NCI-H1092 (cell line): ENCODE measurements at places on chromosomes 5 and 9.

DNA sequence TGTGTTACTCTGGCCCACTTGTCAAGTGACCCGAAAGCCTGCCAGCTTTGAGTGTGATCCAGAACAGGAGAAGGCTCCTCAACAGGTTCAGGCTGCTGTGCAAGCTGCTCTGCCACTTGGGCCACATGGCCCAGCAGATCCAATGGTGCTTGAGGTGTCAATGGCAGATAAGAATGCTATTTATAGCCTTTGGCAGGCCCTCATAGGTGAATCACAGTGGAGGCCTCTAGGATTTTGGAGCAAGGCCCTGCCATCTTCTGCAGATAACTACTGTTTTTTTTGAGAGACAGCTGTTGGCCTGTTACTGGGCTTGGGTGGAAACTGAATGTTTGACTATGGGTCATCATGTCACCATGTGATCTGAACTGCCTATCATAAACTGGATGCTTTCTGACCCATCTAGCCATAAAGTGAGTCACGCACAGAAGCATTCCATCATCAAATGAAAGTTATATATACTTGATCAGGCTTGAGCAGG is 180.8 kb downstream of the CARTPT start:
- no peak for DNase-seq

GRCh38 chr5:149141957-149142851 is 911 bp downstream of the ABLIM3 start:
- DNase-seq = no peak

GRCh38 chr5:174559141-174559540 is 165.2 kb upstream of the MSX2 start:
- DNase-seq = no peak

GRCh38 chr5:149886692-149887470 is 57.7 kb downstream of the PDE6A start:
- no peak for DNase-seq

DNA sequence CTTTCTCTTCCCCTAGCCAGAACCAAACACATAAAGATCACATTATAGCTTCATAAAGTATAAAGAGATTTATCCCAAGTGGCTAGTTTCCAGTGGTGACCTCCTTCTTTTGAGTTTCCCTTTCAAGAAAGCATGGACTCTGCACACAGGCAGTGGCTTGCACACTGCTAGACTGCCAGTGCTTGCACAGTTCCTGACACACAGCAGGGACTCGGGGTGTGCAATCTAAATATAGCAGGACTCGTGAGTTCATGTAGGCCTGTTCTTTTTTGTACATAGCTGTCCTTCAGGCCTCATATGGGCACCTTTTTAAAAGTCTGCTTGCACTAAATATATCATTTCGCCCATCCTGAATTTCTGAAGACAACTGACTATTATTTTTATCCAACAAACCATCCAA is 308.6 kb downstream of the FBXL7 start:
- DNase-seq = no peak

DNA sequence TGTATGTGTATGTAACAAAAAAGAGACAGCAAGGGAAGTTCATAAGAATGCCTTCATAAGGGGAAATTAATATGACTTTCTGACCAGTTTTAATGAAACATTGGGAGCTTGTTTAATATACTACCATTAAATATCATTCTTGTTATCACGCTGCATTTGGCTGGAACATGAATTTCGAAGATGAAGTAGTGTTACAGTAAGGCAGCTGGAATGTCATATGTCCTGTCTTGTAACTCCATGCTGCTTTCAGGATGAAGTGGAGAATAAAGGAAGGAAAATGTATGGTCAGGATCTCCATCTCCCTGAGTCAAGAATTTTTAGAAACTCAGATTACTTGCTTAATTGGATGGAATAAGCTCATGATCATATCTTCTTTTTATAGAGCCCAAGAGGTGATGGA is 61.5 kb upstream of the DMAC1 start:
- DNase-seq = no peak

GRCh38 chr5:150261231-150261630 is 28.3 kb downstream of the CAMK2A start:
- no peak for DNase-seq

- DNase-seq = no peak
These were observed 708 bp upstream of the CSNK1G3 start for GRCh38 chr5:123511290-123511647.

DNA sequence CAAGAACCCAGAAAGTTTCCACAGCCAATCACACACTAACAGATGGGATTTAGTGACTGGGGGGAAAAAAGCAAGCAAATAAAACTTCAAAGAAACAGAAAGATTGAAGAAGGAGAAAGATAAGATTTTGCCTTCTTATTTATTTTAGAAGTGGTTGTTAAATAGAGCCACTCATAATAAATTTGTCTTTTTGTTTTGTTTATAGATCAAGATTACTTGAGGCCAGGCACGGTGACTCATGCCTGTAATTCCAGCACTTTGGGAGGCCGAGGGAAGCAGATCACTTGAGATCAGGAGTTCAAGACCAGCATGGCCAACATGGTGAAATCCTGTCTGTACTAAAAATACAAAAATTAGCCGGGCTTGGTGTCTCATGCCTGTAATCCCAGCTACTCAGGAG is 94.9 kb upstream of the RANBP3L start:
- no peak for DNase-seq

- DNase-seq = no peak
These were observed 244.8 kb downstream of the ADGRV1 start for GRCh38 chr5:90803381-90803780.

- no peak for DNase-seq
These were observed 240.1 kb downstream of the DENND1A start for GRCh38 chr9:123689701-123690428.

GRCh38 chr9:19568946-19569345 is 160.1 kb downstream of the ACER2 start:
- DNase-seq = no peak

- peak; percentile 83 for DNase-seq
These were observed 72.7 kb upstream of the ORM1 start for GRCh38 chr9:114250235-114250568.

DNA sequence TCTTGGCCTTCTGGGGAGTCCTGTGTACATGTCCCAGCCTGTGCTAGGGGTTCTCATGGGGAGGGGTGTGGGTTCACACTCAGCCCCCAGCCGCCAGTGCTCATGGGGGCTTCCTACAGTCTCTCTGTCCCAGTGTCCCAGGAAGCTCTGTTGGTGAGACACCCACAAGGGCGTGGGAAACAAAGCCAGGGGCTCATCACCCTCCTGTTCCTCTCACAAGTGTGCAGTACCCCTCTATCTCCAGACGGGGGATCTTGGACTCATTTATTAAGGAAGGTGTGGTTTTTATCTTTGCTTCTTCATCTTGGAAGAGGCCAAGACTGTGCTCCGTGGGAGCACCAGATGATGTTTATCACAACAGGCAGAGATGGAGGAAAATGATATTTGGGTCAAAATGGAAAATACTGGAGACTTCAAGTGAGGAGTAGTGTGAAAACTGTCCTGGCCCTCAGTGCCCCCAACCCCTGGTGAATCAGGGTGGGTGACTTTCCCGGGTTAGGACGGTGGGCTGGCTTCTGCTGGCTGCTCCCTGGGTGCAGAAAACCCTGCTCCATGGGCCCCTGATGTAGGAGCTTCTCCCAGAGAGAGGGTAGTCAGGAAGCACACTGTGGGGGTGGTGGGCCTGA is 15.2 kb downstream of the TMEM171 start:
- no peak for DNase-seq

- DNase-seq = no peak
These were observed 87.4 kb downstream of the ERCC6L2 start for GRCh38 chr9:95962936-95963335.

DNA sequence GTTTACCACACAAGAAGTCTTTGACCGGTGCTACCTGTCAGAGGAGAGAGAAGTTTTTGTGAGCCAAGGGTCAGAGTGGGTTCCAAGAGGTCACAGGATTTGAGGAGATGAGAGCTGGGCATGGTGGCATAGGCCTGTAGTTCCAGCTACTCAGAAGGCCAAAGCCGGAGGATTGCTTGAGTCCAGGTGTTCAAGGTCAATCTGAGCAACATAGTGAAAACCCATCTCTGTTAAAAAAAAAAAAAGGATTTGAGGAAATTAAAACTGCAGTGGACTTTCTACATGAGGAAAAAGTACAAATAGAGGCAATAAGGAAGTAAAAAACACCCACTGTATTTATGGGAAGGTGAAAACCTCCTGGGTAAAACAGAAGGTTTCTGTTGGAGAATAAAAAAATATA is 63.8 kb downstream of the PHAX start:
- DNase-seq = no peak

GRCh38 chr9:124482431-124483031 is 24.7 kb downstream of the NR5A1 start:
- no peak for DNase-seq

DNA sequence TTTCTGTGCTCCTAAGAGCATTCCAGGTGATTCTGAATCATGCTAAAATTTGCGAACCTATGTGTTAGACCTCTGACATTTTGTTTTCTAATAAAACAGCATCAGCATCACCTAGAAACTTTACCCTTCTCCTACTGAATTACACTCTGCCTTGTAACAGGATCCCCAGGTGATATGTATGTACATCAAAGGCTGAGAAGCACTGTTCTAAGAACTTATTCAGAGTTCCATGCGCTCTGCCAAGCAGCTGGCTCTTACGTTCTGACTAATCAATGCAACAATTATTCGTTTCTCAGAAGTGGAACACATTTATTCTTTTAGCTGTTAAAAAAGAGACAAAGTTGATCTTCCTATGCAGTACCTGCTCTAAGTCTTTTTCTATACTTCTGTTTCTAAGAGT is 228.6 kb downstream of the SLF1 start:
- no peak for DNase-seq

- no peak for DNase-seq
These were observed 5.5 kb downstream of the PCDH1 start for GRCh38 chr5:141872496-141873356.

GRCh38 chr5:140042643-140043507 is at the start of gene NRG2:
TSS of gene NRG2 (minus strand) at chr5:140043299.
- DNase-seq = no peak

- DNase-seq = no peak
These were observed 127.1 kb upstream of the SLCO6A1 start for GRCh38 chr5:102625928-102626327.

DNA sequence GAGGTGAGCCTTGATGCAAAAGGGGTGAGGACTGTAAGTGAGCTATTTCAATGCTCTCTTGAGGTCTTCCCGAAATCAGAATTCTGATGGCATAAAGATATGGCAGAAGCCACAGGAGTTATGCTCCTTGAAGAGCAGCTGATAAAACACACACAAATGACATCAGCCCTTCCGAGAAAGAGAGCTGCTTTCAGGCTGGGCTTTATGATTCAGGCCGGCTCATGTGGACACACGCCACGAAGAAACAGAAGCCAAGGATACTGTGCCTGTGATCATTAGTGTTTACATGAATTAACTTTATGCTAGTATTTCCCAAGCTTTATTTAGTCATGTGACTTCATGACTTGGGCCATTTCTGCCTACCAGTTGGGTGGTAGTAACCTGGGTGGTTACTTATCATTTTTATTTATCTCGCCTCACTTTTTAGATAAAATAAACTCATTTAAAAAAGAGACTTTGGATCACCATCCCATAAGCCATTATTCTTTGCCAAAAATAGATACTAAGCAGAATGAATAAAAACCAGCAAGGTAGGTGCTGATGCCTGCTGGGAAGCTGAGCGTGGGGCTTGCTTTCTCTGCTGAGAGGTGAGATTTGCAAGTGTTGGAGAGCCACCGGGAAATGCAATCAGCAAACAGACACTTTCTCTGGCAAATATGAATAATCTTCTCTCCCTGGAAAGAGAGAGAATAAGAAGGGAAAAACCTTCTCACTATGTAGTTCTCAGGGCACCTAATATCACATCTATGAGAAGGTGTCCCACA is 73.0 kb upstream of the SLC25A51 start:
- peak; percentile 52 for DNase-seq

- no peak for DNase-seq
These were observed 38.8 kb downstream of the PAEP start for GRCh38 chr9:135600296-135600817.

- DNase-seq = no peak
These were observed 118.3 kb downstream of the SLC1A3 start for GRCh38 chr5:36724467-36725332.

DNA sequence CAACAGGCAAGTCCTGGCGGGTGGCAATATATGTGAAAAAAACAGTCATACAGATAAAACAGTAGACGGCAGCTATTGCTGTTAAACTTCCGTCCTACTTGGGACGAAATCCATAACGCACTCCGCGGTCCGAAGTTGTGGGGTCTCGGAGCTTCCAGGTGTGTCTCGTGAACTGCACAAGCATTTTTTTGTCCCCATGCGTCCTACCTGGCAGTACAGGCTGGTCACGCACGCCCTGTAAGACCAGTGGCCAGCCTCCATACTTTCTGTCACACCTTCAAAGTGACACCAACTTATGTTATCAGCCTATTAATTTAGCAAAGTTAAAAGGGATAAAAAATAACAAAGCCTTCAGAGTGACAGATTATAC is 51.3 kb downstream of the TGFBI start:
- DNase-seq = no peak

GRCh38 chr5:16595881-16596580 is 20.8 kb downstream of the RETREG1 start:
- DNase-seq = no peak

GRCh38 chr5:10518347-10518746 is 45.5 kb upstream of the ANKRD33B start:
- no peak for DNase-seq

GRCh38 chr9:135692410-135692809 is 6.9 kb downstream of the SOHLH1 start:
- DNase-seq = no peak

- no peak for DNase-seq
These were observed 82.1 kb downstream of the GAPVD1 start for GRCh38 chr9:125343518-125344275.

DNA sequence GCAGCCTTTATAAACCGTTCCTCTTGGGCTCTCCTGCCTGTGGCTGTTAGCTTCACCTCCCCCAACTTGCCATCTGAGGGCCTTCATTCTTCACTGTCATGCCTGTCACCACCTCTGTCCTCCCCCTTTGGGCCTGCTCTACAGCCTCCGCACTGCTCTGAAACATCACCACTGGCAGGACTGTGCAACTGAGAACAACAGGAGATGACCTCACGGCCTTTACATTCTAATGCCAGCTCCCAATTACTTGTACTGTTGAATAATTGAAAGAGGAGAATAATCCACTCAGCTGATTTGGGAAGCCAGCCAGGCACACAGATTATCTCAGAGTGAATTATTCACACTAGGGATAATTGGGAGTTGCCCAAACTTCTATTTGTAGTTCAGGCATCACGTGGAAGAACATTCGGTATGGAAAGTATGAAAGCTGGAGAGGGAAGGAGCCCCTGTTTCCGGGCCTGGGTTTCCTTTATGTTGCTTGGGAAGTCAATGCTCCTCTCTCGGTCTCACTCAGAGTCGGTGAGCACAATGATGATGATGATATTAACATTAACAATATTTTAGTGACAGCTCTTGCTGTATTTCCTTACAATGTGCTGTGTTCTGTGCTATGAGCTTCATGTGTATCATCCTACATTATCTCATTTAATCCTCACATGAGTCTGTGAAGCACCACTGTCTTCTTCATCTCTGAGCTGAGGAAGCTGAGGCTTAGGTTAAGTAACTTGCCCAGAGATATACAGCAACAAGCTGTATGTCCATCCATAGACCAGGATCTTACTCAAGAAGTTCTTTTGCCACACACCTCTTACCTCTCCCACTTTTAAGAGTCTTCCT is 99.3 kb upstream of the LRRTM2 start:
- no peak for DNase-seq
